Osteoblast (primary cell): ENCODE measurements at places on chromosomes 13 and 19.

DNA sequence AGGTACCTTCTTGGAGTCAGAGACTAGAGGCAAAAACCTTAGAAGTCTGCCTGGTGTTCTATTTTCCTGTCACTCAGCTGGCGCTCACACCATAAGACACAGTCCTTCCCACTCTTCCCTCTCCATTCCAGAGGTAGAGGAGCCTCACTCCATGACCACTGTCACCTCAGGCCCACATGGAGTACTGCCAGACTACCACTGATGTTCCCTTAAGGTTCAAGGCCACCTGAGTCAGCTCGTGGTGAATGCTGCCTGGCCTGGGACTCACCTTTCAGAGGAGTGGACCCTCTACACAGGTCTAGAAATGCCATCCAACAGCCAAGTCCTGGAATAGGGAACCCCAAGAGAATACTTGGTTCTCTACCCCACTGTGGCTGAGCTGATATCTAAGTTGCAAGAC is 29.9 kb downstream of the RGCC start:
- no peak for DNase-seq

- no peak for DNase-seq
These were observed 87.3 kb downstream of the COL4A2 start for GRCh38 chr13:110394371-110394841.

DNA sequence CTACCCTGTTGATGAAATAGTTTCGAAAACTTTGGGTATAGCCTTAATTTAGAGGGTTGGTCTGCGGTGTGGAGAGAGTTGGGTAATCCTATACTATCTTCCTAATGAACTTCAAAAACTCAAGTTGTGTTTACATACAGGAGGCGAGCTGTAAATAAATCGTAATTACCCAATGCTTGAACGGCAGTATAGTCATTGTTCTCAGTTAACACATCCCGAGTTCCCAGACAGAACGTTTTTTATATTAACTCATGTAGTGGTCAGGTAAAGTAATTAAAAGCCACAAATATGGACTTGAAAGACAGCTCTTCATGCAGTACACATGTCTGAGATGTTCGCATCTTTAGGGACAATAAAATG is 1.5 kb downstream of the PDS5B start:
- no peak for DNase-seq

DNA sequence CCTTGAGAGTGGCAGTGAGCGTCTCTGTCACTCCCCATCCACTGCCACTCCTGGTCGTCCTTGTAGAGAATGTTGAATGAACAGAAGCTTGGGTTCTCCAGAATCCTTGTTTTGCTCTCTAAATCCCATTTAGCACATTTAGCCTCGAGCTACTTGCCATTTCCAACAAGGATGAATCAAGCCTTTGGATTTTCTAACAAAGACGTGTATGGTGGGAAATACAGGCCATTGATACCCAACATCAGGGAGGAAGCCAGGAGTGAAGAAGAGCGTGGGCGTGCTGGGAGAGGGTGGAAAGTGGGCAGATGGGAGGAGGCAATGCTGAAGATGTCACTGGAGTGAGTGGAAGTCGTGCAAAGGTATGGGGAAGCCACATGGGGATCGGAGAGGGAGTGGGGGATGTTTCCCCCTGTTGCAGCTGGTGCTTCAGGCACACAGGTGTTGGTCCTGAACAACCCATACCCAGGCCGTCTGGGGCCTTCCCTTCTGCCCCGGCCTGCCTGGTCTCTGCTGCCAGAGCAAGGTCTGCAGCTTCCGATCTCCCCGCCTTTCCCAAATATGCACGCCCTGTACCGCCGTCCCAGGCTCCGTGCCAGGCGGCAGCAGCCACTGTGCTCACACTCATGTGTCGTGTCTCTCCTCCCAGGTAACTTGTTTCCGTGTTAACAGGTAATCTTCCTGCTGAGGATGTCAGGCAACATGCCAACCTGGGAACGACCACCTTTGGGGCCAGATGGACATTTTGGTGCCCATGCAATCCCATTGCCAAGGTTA is 48.7 kb downstream of the ZIC5 start:
- DNase-seq, result no peak

- no peak for DNase-seq
These were observed 8.8 kb downstream of the ALOX5AP start for GRCh38 chr13:30744056-30744680.

DNA sequence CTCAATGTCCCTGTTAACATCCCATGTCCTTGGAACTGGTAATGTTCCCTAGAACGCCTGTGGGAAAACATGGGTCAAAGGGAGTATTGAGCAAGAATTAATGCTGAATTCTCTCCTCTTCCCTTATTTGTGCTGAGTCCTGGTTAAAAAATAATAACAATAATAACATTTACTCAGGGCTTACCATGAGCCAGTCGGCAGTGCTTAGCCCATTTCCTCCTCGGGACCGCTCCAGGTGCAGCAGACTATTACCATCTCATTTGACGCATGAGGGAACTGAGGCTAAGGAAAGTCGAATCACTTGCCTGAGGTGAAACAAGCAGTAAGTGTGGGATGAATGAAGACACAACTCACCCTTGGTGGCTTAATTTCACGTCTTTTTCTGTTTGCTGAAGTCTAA is 33.6 kb upstream of the SLC15A1 start:
- DNase-seq, result peak; percentile 47

DNA sequence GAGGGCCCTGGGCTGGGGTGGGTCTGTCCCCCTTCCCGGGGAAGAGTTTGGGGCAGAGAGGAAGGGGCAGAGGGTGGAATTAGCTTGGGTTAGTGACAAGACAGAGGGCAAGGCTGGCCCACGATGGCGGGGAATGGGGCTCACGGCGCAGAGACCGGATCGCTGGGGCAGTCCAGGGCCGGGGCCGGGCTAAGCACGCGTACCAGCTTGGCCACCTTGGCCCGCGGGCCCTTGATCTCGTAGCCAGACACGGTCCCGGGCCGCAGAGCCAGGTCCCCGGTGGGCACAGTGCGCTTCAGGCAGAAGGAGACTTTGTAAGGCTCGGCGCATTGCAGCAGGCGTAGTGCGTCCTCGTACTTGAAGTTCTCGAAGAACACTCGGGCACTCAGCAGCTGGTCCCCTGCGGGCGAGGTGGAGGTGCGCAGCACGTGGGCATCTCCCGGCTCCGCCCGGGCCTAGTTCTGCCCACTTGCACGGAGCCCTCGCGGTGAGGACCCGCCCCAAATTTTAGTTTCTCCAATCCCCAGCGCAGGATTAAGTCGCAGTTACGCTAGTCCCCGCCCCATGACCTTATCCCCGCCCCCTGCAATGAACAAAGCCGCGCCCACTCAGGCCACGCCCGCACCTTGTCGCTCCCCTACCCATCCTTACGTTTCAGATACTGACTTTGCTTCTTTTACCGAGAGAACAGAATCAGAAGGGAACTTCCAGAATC is 8.6 kb upstream of the HIPK4 start:
- peak; percentile 47 for DNase-seq

GRCh38 chr19:15471639-15472101 is 7.3 kb upstream of the RASAL3 start:
- DNase-seq, result no peak

GRCh38 chr19:15187026-15188007 is 13.5 kb downstream of the NOTCH3 start:
- DNase-seq, result peak; percentile 77

- DNase-seq, result no peak
These were observed 1599.6 kb downstream of the SLITRK5 start for GRCh38 chr13:89270736-89271135.

DNA sequence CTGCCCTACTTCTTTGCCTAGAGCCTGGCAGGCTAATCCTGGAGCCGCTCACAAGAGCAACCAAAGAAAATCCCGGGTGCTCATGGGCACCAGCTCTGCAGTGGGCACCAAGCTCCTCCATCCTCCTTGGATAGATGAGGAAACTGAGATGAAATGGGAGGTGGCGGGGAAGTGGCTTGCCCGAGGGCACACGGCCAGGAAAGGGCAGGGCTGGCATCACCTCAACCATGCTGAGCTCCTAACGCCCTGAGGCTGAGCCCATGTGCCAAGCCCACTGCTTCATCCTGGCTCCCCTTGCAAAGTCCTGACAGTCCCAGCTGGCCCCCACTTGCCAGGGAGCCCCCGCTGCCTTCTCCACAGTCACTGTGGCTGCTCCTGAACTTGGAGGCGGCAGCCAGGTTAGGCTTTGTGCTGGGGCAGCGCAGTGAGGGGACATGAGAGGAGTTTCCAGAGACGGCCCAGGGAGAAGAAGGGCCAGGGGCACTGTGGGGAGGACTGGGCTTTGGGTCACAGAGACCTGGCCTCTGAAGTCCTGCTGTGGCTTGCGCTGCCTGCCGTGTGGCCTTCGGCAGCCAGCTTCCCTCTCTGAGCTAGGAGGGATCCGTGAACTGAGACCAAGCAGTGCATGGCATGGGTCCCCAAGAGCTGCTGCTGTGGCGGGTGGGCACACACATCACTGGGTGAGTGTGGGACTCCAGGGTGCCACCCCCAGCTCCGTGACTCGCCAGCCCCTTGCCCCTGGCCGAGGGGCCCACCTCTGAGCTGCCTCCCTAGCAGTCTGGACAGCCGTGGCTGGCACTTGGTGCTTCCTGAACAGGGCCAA is 17.5 kb downstream of the TMED1 start:
- peak; percentile 48 for DNase-seq

DNA sequence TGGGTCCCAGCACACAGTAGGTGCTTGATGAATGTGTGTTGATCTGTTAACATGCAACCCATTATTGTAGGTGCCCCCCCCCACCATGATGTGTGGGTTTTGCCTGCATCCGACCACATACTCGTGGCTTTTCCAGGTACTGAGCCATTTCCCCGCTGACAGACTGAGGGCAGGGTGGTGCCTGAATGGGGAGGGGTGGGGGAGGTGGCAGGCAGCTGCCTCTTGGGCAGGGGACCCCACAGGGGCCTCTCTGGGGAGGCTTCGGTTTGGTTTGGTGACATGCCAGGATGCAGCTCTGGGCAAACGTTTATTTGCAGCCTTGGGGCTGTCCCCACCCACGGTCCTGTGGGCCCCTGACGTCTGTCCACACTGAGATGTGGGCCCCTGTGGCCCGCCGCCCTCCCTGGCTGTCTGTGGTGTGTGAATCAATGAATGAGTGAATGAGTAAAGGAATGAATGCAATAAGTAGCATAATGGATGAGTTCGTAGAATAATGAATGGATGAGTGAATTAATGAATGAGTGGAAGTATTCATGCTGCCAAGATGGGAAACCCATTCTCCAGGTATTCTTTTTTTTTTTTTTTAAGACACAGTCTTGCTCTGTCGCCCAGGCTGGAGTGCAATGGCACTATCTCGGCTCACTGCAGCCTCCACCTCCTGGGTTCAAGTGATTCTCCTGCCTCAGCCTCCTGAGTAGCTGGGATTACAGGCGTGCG is 9.0 kb upstream of the JUND start:
- DNase-seq, result peak; percentile 86

DNA sequence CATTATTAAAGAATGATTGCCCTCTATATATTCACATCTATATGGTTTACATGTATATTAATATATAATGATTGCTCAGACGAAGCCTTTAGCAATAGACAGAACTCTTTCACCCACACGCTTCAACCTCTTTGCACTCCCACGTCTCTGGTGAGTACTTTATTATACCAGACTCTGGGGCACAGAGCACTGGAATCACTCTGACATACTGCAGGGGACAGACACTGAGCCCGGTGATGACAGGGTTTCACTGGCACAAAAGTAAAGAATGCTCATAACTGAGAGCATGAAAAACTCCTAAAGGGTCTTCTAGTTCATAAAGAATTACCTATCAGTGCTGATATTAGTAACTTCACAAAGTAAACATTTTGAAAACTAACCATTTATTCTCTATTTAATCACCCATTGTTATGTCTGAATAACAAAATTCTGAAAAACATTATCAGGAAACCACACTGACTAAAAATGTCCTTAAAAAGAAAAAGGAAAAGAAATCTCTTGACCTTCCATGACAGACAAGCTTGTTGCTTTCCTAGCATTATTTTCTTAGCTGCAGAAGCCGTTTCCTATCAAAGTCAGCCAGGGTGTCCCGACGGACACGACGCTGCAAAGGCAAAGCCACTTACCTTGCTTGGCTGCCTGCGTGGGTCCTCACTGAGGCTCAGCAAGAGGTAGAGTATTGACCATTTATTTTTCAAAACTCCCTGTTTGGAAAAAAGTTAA is 29.1 kb downstream of the TUBGCP3 start:
- no peak for DNase-seq

GRCh38 chr19:47063874-47064273 is 15.4 kb upstream of the TMEM160 start:
- DNase-seq, result peak; percentile 45

DNA sequence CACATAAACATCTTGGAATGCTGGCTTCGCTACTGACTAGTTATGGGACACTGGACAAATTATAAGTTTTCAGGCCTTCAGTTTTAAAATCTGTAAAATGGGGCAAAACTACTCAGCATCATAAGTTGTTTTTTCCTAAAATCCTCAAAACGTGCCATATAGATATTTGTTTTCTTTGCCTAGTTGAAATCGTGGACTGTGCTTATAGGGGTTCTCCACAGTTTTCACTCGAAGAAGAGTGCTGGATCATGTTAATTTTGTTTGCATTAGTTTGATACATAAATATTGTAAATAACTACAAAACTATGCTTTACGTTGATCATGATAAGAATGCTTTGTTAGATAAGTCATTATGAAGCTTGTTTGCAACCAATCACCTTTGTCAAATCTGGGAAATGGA is 313.4 kb downstream of the OXGR1 start:
- no peak for DNase-seq

DNA sequence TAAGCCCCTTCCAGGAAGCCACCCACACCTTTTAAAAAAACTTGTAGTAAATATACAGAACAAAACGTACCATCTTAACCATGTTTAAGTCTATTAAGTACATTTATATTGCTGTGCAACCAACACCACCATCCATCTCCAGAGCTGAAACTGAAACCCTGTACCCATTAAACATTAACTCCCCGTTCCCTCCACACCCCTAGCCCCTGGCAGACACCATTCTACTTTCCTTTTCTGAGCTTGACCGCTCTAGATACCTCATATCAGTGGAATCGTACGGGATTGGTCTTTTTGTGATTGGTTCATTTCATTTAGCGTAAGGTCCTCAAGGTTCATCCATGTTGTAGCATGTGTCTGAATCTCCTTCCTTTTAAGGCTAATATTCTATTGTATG is 13.0 kb upstream of the SPATA13 start:
- no peak for DNase-seq

- DNase-seq, result no peak
These were observed 1634.2 kb downstream of the PCDH9 start for GRCh38 chr13:65595916-65596315.

DNA sequence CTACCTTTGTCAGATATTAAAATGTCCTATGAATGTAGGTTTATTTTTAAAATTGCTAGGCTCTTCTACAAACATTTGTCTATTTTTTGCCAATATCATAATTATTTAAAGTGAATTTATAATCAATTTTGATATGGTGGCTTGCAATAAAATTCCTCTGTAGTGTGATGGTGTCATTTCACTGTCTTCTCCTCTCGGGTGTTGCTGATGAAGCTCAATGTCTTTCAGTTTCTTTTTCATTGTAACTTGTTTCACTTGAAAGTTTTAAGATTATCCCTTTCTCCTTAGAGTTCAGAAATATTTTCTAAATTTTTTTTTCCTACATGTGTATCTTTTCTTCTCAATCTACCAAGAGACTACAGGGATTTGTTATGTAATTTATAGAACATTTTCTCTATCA is 267.1 kb upstream of the EDNRB start:
- no peak for DNase-seq

- peak; percentile 76 for DNase-seq
These were observed 34.4 kb upstream of the ZNF808 start for GRCh38 chr19:52492994-52493470.
